ENCODE measurements at places on chromosomes 4 and X. TPM values are rescaled to one million over a fixed set of nuclear protein-coding genes. Genes with fewer than 3 reads are reported as not detected.

DNA sequence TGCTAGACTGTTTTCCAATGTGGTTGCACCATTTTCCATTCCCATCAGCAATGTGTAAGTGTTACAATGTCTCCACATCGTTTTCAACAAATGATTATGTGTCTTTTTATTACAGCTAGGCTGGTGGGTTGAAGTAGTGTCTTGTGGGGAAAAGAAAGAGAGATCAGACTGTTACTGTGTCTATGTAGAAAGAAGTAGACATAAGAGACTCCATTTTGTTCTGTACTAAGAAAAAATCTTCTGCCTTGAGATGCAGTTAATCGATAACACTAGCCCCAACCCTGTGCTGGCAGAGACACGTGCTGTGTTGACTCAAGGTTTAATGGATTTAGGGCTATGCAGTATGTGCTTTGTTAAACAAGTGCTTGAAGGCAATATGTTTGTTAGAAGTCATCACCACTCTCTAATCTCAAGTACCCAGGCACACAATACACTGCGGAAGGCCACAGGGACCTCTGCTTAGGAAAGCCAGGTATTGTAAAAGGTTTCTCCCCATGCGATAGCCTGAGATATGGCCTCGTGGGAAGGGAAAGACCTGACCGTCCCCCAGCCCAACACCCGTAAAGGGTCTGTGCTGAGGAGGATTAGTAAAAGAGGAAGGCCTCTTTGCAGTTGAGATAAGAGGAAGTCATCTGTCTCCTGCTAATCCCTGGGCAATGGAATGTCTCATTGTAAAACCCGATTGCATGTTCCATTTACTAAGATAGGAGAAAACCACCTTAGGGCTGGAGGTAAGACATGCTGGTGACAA is 23.0 kb upstream of the UGT2B15 start:
- DNase-seq: no peak

Gene RTL5
- total RNA-seq: 13.2 TPM

Gene CLDN34
- not detected for total RNA-seq

DNA sequence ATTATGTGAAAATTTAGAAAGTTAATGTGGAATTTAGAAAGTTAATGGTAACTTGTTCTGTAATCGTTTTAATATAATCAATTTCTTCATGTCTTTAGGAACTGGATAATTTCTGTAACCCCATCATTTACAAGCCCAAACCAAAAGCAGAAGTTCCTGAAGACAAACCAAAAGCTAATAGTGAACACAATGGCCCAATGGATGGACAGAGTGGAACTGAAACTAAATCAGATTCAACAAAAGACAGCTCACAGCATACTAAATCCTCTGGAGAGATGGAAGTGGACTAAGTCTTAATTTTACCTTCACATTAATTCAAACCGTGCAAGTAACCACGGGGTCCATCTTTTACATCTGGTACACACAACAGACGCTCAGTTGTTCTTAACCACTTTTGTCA is 48.1 kb upstream of the PLK4 start:
- no peak for DNase-seq

DNA sequence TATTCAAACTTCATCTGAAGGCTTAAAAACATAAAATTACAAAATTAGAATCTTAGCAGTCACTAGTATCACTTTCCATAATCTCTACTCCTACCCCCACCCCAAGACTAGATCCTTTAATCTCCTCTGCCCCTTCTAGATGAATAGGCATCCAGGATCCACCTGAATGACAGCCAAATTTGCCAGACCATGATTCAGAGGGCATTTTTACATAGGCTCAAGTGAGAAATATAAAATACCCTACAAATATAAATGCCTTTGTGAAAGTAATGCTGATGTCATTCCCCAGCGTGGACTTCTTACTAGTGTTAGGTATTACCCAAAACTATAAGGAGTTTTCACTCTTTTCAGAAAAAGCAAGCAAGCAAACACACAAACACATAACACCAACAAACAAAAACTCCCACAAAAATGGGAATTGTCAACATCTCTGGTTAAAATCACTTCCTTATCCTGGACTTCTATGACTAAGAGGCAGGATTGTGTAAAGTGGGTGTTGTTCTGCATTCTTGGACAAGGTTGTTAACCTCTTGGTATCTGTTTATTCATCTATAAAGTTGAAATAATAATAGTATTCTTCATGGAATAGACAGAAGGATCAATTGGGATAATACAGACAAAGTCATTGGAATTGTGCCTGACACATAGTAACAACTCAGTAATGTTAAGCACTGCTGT is 51.3 kb upstream of the TMPRSS11F start:
- peak; percentile 46 for DNase-seq

All from astrocyte (in vitro differentiated cells and primary cell).